ENCODE measurements at places on chromosomes 16 and 17.

GRCh38 chr17:29038085-29038795, 4.7 kb upstream of the PIPOX start:
- DNase-seq: no peak

DNA sequence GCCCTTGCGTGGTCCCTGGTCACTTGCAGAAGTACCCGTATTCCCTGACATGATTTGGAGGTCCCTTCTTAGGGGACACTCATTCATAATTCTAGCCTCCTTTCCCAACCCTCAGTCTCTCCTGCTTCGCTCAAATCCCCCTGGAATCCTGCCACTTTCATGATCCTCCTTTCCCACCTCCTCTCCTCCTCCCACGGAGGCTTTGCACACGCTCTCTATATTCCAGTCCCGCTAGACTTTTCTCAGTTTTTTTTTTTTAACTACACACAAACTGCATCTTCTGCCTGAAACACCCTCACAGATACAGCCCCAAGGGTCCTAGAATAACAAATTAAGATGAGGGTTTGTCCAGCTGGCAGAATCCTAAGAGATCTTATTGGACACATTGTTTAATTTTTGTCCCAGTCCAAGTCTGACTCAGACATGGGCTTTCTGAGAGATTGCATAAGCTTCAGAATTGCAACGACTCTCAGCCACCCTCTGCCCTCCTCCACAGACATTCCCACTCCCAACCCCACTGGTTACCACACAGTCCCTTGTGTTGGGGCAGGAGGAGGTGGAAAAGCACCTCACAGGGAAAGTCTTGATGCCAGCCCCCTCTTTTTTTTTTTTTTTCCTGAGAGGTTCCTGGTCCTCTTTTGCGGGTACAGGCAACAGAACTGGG, 739.5 kb upstream of the EEF2KMT start:
- no peak for DNase-seq

DNA sequence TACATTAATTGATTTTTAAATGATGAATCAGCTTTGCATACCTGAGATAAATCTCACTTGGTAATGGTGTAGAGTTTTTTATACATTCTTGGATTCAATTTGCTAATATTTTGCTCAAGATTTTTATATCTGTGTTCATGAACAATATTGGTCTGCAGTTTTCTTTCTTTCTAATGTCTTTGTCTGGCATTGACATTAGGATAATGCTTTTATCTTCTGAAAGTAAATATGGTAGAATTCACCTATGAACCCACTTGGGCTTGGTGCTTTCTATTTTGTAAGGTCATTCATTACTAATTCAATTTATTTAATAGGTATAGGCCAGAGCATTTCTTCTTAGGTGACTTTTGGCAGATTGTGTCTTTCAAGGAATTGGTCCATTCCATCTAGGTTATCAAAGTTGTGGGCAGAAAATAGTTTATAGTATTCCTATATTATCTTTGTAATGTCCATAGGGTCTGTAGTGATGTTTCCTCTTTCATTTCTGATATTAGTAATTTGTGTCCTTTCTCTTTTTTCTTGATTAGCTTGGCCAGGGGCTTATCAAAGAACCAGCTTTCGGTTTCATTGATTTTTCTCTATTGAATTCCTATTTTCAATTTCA, 45.6 kb downstream of the NACA2 start:
- no peak for DNase-seq

DNA sequence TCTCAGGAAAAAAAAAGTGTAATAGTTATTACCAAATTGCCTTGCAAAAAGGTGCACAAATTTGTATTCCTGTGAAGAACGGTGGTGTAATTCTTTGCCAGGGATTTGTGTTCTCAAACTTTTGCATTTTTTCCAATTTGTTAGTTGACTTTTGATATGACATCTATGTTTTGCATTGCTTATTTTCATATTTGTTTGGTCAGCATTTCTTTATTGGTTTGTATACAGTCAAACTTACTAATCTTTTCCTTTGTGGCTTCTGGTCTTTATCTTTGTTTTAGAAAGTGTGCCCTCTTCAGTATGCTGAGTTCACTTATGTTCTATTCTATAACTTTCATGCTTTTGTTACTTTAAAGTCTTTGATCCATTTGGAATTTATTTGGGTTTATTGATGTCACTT, 226.2 kb upstream of the ZFHX3 start:
- no peak for DNase-seq

DNA sequence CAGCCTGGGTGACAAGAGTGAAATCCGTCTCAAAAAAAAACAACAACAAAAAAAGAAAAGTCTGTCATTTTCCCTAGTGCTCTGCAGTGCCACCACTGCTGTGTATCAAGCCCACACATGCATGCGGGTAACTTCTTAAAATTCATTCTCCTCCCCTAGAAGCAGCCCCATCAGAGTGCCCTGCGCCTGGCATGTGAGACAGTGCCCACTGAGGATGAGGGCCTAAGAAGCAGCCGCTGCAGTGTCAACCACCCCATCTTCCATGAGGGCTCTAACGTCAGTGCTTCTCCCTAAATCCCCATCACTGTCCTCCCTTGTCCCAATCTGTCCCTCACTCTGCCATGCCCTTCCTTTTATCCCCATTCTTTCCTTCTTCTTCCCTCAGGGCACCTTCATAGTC, 10.2 kb downstream of the COX6A2 start:
- no peak for DNase-seq

DNA sequence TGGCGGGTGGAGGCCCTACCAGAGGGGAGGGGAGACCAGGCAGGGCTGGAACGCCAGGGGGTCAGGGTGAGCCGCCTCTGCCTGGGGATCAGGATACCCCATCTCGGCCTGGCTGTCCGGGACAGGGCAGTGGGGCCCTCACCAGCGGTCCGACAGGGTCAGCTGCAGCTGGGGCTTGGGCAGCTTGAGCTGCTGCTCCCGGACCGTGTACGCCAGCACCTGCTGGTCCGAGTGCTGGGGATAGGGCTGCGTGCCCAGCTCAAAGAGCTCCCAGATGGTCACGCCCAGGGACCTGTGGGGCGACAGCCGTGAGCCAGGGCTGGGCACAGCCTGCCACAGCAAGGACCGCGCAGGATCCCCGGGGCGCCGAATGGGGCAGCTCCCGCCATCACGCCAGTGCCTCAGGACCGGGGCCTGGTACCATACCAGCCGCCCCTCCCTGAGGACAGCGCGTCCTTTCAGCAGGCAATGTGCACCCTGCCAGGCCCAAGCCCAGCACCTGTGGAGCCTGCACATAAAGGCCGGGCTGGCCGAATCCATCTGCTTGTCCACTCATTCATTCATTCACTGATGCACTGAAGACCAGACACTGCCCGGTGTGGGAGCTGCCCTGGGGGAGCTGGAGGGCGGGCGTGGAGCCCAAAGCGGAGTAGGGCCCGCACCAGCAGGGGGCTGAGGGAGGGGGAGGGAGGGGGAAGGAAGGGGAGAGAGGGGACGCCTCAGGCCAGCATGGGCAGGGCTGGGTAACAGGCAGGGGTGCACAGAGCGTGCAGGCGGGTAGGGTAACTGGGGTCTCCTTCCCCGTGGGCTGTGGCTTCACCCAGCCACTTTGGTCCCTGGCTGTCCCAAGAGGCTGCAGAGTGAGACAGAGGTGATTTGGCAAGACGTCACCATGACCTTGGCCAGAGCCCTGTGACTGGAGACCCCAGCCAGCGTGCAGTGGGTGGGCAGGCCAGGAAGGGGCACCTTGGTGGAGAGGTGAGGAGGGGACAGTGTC, 42.0 kb upstream of the PVALEF start:
- DNase-seq: no peak

DNA sequence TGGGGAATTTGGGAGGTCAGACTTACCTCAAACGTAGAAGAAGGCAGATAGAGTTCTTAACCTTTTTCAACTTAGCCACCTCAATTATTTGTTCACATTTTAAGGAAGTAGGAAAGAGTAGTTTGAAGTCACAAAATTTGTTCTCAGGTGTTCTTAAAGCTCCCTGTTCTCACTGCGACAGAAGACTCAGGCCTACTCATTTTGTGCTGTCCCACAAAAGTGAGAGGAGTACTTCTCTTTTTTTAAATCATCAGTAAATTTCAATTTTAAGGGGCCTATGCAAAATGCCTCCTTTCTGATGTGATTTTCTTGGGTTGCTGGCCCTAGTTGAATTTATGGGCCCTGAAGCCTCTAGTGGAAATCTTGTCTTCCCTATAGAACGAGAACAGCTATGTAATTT, 133.4 kb downstream of the MAP2K6 start:
- no peak for DNase-seq

DNA sequence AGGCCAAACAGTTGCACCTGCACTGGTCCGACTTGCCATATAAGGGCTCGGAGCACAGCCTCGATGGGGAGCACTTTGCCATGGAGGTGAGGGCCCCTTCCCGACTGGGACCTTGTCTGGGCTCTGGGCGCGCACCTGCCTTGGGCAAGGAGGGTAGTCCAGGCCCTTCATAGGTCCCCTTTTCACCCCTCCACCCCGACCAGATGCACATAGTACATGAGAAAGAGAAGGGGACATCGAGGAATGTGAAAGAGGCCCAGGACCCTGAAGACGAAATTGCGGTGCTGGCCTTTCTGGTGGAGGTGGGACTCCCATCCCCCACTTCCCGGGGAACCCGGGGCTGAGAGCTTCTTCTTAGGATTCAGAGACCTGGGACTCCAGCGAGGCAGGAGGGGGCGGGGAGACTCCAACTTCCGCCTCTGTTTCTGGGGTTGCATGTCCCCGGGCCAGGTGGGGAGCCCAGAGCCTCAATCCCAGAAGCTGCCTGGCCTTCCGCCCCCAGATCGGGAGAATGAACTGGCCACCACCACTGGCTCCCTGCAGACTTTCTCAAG, 7.8 kb downstream of the CA4 start:
- DNase-seq: no peak

DNA sequence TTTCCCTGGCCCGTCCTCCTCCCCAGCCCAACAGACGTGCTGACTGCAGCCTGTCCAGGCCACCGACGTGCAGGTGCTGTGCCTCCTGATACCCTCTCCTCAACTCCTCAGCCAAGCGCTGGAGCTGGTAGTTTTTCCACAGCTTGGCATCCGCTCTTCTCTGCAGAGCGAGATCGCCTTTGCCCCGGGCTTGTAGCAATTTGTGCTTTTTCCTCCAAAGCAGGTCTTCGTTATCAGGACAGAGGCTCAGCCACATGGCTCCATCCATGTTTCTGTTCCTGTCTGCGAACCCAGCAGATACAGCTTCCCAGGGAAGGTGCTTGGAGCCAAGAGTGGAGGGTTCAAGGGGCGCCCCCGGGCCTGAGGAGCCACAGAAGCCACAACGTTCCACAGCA, 10.9 kb downstream of the CEP295NL start:
- no peak for DNase-seq

DNA sequence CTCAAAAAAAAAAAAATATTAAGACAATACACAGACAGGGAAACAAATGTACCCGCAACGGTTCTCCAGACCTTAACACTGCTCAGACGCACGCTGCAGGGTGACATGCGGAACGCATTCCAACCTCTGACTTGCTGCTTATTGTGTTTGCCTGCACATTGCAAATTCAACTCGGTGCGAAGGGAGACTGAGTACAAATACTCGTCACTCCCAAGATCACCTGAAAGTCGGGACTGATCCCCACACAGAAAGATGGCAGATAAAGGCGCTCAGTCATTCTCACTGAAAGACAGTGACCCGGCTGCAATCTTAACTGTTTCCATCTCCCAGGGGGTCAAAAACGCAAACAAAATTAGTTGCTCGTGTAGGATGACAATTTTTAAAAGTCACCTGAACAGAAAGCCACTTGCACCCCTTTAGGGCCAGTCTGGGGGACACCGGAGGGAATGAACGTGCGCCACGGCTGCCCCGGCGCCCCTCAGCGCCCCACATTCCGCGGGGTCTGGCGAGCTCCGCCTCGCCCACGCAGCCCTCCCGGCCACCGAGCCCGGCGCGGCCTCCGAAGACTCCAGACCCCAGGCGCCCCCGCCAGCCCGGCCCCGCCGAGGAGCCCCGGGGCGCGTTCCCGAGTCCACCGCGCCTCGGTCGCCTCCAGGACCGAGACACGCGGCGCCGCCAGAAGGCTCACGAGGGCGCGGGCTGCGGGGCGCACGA, 589 bp downstream of the CLCN7 start:
- DNase-seq: no peak

GRCh38 chr17:12924614-12925013, 93.2 kb downstream of the ELAC2 start:
- no peak for DNase-seq

DNA sequence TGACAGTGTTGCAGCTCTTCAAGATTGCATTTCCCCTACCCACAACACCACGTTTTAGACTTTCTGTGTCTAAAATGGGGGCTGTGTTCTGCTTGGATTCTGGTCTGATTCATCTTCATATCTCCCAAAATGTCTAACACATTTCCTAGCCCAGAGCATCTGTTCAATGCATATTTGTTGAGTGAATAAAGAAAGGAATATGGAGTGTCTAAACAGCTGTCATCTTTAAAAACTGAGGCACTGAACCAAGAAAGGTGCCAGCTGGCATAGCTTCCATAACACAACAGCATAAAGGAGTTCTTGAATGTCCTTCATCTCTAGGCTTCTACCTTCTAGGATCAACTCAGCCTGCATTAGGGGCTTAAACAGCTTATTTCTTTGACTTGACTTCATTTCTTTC, 67.4 kb downstream of the CDH11 start:
- DNase-seq: no peak

Measured in activated CD8-positive, alpha-beta memory T cell treated with anti-CD3 and anti-CD28 coated beads for 4 hours (primary cell).